T-helper 2 cell (primary cell): ENCODE measurements at places on chromosomes 7 and 10.

- no peak for DNase-seq
Measured at GRCh38 chr7:152086513-152086912, 61.0 kb downstream of the GALNT11 start.

GRCh38 chr10:80502621-80503583 is 34.8 kb upstream of the SH2D4B start:
- DNase-seq, result no peak

DNA sequence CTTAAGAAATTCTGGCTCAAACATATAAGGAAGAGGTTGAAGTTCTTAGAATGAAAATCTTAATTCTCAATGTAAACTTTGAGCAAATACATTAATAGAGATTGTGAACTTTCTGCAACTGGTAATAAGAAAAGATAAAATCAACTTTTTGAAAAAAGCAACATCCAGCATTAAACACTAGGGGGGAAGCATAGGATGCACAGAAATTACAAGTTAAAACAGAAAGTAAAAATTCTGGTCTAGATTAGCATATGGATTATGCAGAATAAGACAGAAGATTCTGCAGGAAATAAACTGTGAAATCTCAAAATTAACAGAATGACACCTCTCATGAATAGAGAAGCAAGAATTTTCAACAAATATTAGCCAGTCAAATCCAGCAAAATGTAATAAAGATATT is 38.0 kb upstream of the CAV2 start:
- DNase-seq, result no peak

GRCh38 chr7:115066050-115066449 is 144.2 kb downstream of the MDFIC start:
- no peak for DNase-seq

DNA sequence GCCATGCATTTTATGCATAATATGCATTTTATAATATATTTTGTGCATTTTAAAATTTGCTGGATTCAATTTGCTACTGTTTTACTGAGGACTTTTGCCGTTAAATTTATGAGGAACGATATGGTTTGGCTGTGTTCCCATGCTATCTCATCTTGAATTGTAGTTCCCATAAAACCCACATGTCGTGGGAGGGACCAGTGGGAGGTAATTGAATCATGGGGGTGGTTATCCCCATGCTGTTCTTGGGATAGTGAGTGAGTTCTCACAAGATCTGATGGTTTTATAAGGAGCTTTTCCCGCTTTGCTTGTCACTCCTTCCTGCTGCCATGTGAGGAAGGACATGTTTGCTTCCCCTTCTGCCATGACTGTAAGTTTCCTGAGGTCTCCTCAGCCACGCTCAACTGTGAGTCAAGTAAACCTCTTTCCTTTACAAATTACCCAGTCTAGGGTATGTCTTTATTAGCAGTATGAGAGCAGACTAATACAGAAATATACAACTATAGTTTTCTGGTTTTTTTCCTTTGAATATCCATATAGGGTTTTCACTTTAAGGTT is 201.4 kb upstream of the SH2B2 start:
- DNase-seq, result no peak

GRCh38 chr10:79127151-79127961 is 58.6 kb downstream of the ZMIZ1 start:
- no peak for DNase-seq

DNA sequence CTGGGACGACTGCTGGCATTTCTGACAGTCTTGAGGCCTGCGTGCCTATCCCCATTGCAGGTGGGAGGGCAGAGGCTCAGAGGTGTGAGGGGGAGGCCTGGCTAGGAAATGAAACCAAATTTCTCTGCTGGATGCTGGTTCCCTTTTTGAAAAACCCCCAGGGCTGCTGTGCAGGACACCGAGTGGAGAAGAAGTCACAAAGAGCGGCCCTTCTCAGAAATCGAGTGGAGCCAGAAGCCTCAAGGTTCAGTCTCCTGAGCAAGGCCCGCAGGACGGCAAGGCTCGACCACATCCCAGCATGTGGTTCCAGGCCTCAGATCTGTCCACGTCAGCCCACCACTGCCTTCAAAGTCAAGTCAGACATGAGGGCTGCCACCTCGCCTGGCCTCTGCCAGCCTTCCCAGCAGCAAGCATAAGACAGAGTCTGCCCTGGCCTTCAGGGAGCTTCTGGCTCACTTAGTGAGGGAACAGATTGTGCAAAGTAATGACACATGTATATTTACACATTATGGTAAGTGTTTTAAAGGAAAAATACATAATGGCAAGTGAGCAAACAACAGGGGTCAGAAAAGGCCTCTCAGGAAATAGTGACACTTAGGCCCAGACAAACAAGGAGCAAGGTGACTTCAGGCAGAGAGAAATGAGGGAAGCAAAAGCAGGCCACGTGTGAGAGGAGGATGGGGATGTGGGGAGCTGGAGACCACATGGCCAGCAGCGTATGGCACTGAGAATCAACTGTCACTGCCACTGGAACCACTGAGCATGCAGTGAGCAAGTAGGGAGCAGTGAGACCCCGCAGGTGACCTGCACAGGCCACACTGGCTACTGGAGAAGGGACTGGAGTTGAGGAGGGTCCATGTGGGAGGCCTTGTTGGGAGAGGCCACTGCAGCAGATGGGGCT is 86.7 kb downstream of the ARHGAP22 start:
- no peak for DNase-seq

DNA sequence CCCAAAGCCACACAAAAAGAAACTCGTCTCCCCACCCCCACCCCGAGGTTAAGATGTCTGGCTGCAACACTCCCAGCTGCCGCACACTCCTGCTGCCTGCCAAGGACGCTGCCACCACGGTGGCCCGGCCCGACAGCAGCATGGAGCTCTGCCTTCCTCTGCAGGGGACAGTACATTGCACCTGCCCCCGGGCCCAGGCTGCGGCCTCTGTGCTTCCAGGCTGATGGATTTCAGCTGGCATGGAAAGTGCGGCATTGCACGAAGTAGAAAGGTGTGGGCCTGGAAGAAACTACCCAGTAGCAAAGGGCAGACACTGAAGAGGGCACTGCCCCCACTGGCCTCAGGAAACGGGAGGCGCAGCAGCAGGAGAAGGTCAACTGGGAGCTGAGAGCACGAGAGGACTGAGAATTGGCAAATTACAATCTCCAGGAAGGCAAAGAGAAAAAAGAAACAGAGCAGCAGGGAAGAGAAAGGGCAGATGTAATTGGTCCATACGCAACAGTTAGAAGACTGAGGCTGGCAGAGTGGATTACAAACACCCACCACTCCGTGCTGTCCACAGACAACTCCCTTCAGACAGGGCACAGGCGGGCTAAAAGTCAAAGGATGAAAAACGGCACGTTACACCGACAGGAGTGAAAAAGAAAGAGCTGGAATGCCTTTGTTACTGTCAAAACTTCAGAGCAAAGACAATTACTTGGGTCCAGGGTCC is 117.1 kb upstream of the DIP2C start:
- DNase-seq, result no peak

DNA sequence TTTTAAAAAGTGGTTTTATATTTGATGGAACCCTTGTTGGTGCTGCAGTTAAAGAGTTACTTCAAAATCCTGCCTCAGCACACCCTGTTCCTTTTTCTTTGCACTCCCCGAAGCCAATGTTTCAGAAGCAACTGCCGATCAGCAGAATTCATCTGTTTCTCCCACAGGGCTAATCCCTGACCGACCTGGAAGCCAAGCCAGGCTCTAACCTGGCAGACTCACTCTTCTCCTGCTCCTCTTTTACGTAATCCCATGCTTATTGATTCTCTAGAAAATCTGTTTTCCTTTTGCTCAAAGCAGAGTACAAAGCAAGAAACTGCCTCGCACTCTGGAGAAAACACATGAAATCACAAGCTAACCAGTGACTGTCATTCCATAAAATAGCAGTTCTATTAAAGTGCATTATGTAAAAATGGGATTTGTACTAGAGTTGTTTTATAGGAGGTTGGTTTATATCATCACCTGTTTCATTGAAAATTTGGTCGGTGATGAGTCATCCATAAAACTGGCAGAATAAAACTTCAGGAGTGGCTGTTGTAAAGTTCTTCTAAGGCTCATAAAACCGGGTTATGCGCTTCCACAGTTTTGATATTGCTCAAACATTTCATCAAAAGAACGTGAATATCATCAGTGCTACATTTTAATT is 99.9 kb downstream of the CNTNAP2 start:
- DNase-seq, result no peak

- no peak for DNase-seq
Measured at GRCh38 chr10:124020981-124021815, 72.2 kb downstream of the CHST15 start.

DNA sequence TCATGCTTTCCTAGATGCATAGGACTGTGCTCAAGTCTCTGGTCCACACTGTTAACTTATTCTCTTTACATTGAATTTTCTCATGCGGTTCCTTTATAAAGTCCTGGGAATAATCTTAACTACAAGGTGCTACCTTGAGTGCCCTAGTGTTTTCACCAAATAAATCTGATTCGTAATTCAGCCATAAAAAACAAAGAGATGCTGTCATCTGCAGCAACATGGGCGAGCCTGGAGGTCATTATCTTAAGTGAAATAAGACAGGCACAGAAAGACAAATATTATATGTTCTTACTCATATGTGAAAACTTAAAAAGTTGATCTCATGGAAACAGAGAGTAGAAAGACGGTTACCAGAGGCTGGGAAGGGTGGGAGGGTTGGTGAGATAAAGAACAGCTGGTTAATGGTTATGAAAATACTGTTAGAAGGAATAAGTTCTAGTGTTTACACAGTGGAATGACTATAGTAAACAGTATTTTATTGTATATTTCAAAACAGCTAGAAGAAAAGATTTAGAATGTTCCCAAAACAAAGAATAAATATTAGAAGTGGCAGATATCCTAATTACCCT is 38.3 kb downstream of the NT5C3A start:
- no peak for DNase-seq

- peak; percentile 22 for DNase-seq
Measured at GRCh38 chr10:25174461-25175230, at the start of gene GPR158. GPR158 (plus strand) TSS chr10:25175001; CDS start chr10:25175421, 420 bp downstream.

GRCh38 chr7:108132551-108133265 is 2.5 kb upstream of the LAMB4 start:
- no peak for DNase-seq

- DNase-seq, result no peak
Measured at GRCh38 chr7:155594163-155594732, 47.9 kb upstream of the CNPY1 start.

DNA sequence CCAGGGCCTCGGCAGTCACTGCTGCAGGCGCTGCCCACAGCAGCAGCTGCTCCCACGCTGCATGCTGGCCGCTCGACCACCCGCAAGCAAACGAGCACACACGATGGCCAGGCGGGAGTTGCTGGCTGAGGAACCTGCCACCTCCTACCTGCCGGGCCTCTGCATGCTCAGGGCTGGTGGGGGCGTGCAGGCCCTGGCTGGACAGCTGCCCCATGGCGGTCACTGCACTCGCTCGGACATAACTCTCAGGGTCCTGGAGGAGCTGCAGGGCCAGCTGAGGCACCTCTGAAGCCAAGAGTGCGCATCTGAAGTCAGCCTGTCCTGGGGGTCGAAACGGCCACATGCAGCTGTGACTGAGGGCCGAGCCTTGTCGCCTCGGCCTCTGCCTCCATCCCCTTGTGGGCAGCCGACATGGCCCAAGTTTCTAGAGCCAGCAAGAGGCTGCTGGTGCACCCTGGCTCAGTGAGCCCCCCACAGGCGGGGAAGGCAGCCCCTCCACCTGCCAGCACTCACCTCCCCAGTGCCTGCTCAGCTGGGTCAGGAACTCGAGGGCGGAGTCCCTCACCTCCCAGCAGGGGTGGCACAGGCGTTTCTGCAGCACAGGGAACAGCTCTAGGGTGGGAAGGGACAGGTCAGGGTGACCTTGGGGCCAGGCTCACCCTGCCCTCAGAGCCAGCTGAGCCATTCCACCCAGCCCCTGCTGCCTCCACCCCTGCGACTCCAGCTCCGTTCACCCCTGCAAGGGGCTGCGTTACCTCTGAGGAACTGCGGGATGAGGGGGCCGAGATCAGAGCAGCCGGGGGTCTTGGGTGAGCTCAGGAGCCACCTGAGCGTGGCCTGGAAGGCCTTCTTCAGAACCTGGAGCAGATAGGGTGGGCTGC is 16.1 kb downstream of the BRAT1 start:
- DNase-seq, result no peak

DNA sequence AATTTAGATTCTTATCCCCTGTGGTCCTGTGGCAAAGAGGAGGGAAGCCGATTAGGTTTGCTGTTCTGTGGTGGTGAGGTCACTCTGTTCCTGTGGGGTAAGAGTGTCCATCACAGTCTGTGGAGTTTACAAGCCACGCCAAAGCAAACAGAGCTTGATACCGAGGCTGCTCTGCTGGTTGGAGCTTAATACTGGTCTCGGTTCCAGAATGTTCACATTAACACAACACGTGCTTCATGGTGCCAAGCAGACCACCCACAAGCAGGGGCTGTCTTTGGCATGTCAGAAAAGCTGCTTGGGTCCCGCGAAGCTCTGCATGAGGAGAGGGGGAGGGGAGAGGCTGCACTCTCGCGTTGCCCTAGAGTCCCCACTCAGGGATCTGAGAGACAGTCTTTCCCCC is 47.5 kb downstream of the DNAJB6 start:
- DNase-seq, result no peak

DNA sequence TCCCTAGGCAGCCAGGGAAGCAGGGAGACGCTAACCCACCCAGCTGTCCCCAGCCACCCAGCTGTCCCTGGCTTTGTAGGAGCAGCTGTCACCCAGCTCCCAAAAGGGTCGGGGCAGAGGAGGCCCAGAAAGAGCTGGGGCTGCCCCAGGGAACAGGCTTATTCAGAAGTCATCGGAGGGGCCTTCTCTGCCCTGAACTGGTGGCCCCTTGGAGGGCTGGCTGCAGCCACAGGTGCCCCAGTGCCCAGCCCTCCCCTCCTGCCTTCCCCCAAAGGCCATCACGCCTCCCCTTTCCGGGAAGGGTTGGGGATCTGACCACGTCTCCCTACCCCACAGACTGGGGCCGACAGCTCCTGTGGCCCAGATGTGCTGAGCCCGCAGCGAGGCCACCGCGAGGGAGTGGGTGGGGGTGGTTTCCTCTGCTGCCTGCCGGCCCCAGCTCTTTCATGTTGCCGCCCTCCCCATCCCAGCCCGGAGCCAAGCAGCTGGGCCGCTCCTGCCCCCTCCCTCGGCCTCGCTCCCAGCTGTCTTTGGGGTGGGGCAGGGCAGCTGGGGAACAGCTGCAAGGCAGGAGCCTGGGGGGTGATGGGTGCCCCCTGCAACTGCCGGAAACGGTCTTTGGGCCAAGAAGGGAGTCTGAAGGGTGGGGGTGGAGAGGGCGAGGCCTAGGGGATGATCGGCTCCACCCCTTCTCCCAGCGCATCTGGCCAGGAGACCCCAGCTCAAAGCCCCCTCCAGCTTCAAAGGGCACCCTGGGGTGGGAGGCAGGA is 16.8 kb downstream of the TRIM8 start:
- peak; percentile 25 for DNase-seq

GRCh38 chr10:117268258-117268657 is 27.3 kb downstream of the SLC18A2 start:
- no peak for DNase-seq

GRCh38 chr7:27185013-27185853 is at the start of gene HOXA11:
HOXA11 (minus strand) TSS chr7:27185232; CDS start chr7:27185144, 88 bp downstream.
- DNase-seq, result no peak
